Activated naive CD4-positive, alpha-beta T cell treated with anti-CD3 and anti-CD28 coated beads, Interleukin-2, amount 10 ng/mL, durations not matched to agents 5 hours and 36 hours (primary cell): ENCODE measurements at places on chromosomes 3 and 15. TPM values are rescaled to one million over a fixed set of nuclear protein-coding genes. Genes with fewer than 3 reads are reported as not detected.

The SEMA3F gene
- not detected for total RNA-seq

The ADAMTSL3 gene
- total RNA-seq = not detected

The GFM1 gene
- 34.1 TPM for total RNA-seq

The GABRB3 gene
- 0.13 TPM for total RNA-seq

The PTX3 gene
- not detected for total RNA-seq

The SAMD7 gene
- not detected for total RNA-seq

The RTP1 gene
- total RNA-seq = not detected

The SLC12A8 gene
- 0.68 TPM for total RNA-seq

The FSIP1 gene
- 0.35 TPM for total RNA-seq

The RYK gene
- 13.5 TPM for total RNA-seq

The ZBED2 gene
- total RNA-seq = 2.3 TPM

The TYRO3 gene
- 1.3 TPM for total RNA-seq

The ZPLD1 gene
- total RNA-seq = not detected

The FYCO1 gene
- total RNA-seq = 16.0 TPM

The CMC1 gene
- 15.0 TPM for total RNA-seq

The CCDC33 gene
- not detected for total RNA-seq

The LMAN1L gene
- 0.67 TPM for total RNA-seq

The NDN gene
- 4.0 TPM for total RNA-seq

The LRRC31 gene
- not detected for total RNA-seq

The CHRFAM7A gene
- total RNA-seq = not detected

The SLC12A1 gene
- total RNA-seq = not detected

The RYR3 gene
- total RNA-seq = not detected

The ITGA11 gene
- total RNA-seq = 1.2 TPM

The ASTE1 gene
- total RNA-seq = 14.1 TPM

The MST1R gene
- total RNA-seq = 3.4 TPM

The GADL1 gene
- total RNA-seq = not detected

The UBL7 gene
- total RNA-seq = 61.7 TPM

The EFCC1 gene
- total RNA-seq = not detected

The HTR3E gene
- not detected for total RNA-seq

The SERINC4 gene
- 0.24 TPM for total RNA-seq

The ISLR gene
- not detected for total RNA-seq

The C3orf20 gene
- total RNA-seq = 0.12 TPM

The CD200 gene
- total RNA-seq = 9.4 TPM

The RBP2 gene
- total RNA-seq = not detected

The HERC2 gene
- 46.3 TPM for total RNA-seq

The MOBP gene
- total RNA-seq = not detected

The TM4SF18 gene
- total RNA-seq = not detected

The CCDC54 gene
- not detected for total RNA-seq

The ARGFX gene
- not detected for total RNA-seq

The ILDR1 gene
- total RNA-seq = not detected

The TIMP4 gene
- not detected for total RNA-seq

The EIF2A gene
- 104 TPM for total RNA-seq

The PPP2R3A gene
- total RNA-seq = 0.15 TPM
